ENCODE measurements at places on chromosomes 16 and 17.

DNA sequence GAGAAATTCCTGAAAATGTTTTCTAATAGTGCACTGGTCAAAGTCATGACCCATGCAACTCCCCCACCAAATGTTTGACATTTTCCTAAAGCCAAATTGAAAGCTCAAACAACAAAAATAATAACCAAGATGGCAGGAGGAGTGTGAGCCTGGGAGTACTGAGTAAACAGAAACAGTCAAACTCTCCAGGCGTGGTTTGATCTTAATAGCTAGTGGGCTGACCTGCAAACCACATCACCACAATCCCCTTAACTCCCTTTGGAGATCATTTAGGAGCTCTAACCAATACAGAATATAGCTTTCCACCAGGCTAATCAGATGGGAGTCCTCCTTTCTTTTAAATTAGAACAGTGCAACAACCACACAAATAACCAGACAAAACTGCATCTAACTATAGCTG, 19.2 kb upstream of the MEIOC start:
- no peak for DNase-seq

- no peak for DNase-seq
Measured at GRCh38 chr17:78476973-78477372, 98.5 kb downstream of the PGS1 start.

DNA sequence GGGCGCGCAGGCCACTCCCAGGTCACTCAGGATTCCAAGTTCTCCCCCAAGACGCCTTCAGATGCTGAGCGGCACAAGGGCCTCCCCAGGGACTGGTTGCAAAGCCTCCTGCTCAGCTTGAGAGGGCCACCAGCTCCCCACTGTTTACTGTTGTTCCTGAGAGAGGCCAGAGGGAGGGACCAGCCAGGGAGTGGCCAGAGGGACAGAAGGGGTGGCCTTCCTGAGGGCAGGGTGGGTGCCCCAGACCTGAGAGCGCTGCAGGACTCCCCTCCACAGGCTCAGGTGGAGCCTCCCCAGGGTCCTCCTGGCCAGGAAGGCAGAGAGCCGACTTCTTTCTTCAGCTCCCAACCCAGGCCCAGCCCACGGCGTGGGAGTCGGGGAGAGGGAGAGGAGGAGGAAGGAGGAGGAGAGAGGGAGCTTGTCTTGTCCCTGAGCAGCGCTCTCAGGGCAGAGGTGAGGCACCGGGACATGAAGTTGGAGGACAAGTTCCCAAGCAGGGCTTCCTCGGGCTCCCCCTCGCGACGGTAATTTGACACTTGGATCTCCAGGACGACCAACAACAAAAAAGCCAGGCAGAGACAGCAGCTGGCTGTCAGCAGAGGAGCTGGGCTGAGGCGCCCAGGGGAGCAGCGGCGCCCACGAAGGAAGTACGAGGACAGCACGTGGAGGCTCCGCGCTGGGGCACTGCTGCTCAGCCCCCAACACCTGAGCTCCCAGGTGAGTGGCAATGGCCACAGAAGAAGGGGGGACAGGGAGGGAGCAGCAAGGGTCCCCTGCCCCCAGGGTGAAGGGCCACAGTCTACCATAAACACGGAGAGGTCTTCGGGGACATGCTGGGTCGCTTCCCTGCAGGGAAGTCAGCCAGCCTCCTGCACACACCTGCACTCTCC, 497 bp downstream of the SMIM5 start:
- peak; percentile 83 for DNase-seq

- DNase-seq = peak; percentile 29
Measured at GRCh38 chr17:81322271-81323082, 27.4 kb upstream of the SLC38A10 start.

DNA sequence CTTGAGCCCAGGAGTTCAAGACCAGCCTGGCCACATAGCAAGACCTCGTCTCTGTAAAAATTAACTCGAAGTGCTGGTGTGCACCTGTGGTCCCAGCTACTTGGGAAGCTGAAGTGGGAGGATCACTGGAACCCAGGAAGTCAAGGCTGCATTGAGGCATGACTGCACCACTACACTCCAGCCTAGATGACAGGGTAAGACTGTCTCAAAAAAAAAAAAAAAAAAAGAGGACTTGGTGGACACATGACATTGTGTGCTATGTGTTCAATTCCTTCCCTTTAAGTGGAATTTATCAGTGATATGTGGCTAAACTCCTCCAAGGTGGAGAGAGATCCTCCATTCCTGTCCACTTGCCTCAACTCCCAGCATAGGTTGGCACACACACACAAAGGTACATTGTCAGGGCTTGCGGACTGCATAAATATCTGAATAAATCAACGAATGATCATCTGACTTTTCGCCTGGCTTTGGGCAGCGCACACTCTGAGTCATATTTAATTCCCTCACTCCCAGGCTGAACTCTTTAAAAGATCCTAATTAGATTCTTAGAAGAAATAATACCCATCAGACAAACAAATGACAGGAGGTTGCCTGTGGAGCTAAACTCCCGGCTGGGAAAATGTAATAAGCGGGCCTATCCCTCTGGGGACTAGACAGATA, 25.0 kb upstream of the SYT17 start:
- DNase-seq = no peak

DNA sequence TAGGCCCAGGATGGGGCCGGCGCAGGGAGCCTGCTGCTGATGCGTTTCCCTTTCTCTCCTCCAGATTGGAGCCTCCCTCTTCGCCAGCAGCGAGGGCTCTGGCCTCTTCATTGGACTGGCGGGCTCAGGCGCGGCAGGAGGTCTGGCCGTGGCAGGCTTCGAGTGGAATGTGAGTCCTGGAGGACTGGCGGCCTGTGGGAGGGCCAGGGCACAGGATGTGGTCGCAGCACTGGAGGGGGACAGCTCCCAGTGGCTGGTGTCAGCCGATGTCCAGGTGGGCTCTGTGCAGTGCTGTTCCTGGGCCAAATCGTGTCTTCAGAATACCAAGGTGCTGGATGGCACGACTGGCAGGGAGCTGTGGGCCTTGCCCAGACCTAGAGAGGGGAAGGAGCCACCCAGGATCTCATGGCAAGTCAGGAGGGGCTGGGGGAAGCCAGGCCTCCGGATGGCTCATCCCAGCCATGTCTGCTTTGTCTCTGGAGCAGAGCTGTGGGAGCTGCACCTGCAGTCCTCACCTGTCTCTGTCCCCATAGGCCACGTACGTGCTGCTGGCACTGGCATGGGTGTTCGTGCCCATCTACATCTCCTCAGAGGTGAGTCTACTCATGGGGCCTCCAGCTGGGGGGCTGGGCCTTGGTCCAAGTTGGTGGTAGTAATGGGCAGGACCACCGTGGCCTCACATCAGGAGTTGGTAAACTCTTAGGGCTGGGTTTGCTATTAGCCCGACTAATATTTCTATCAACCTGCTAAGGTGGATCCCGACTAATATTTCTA, 7.3 kb downstream of the SLC5A10 start:
- DNase-seq = no peak

GRCh38 chr17:75194879-75195278, 10.6 kb upstream of the NUP85 start:
- peak; percentile 55 for DNase-seq

DNA sequence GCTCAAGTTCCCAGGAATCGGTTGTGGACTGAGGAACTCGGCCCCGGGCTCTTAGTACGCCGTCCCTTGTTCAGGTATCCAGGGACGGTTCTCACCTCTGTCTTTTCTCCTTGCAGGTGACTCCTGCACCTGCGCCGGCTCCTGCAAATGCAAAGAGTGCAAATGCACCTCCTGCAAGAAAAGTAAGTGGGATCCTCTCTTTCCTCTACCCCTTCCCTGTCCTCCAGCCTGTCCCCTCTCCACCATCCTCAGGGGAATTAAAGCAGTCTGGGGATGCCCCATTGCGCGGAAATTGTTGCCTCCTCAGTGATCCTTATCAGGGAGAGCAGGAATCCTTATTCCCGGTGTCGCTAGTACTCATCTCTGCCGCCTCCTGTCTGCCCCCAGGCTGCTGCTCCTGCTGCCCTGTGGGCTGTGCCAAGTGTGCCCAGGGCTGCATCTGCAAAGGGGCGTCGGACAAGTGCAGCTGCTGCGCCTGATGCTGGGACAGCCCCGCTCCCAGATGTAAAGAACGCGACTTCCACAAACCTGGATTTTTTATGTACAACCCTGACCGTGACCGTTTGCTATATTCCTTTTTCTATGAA, 585 bp downstream of the MT2A start:
- no peak for DNase-seq

DNA sequence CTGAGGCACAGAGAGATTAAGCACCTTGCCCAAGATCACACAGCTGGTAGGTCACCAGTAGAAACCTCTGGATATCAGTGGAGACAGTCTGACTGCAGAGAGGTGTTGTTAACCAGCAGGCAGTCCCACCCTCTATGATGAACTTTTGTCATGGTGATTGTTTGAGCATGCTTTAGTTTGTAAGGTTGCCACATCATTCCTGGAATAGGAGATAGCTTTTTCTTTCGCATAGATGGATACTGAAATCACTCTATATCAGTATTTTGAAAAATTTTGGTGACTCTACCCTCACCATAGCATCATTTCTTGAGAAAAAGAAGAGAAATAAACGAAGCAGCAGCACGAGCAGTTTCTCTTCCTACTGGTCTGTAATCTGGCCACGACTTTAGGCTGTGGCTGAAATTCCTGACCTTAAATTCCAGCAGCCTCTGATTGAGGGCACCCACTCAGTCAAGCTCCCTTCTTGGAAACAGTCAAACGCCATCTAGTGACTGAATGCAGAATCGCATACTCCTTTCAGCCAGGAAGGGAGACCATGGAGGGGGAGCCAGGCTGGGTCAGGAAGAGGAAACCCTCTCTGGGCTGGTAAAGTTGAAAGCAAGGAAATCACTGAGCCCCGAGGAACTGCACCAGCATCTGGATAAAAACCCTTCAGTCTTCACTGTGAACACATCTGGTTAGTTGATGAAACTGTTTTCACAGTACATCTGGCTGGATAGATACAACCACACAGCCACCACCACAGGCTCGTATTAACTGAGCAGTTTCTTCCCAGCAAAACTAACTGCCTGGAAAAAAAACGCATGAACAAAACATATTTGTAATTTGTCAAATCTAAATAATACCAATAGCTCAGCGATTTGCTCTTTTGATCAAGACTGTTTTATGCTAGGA, 108.5 kb upstream of the XYLT1 start:
- peak; percentile 82 for DNase-seq

- DNase-seq = no peak
Measured at GRCh38 chr16:71671165-71671564, 45.2 kb downstream of the MARVELD3 start.

DNA sequence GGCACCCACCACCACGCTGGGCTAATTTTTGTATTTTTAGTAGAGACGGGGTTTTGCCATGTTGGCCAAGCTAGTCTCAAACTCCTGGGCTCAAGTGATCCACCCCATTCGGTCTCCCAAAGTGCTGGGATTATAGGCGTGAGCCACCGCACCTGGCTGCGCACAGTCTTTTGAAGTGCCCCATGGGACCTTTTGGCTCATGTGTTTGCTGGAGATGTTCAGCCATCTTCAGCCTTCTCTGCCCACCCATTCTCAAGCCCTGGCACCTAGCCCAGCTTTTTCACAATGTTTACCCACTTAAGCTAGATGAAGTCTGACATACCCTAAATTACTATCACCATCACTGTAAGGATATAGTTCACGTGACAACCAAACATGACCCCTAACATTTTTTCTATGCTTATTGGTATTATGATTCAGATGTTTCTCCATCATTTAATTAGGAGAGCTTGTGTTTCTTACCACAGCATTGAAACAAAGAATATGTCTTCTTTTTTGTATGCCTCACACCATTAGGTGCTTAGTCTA, 32.3 kb downstream of the PECAM1 start:
- DNase-seq = peak; percentile 57

GRCh38 chr16:23519282-23519681, 9.0 kb upstream of the GGA2 start:
- no peak for DNase-seq

DNA sequence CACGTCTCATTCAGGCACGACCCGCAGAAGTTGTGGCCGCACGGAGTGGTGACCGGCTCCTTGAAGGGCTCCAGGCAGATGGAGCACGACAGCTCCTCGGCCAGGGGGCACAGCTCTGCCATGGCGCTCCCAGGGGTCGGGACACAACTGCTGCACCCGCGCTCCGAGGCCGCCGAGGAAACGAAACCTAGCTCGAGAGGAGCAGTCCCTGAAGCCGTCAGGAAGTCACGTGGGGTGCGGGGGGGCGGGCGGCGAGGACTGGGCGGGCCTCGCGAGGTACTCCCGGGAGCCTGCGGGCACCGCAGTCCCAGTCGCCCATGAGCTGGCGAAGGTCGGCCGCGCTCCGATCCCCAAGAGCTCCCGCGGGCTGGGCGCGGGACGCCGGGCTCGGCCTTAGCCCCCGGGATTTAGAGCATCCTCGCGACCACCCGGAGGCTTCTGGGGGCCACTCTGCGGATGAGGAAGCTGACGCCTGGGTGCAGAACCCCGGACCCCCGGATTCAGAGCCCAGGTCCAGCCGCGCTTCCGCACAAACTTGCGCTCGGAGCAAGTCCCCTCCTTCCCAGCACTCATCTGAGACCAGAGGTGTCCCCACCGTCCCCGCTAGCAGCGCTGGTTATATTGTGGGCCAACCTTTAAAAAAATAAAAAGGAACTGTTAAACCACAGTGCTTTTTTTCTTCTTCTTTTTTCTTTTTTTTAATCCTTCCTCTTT, at the start of gene TRIM25:
TSS of gene TRIM25 (minus strand) at position 183 of the 714 bp plus-strand sequence. CDS start at position 122, 61 bp downstream.
- peak; percentile 87 for DNase-seq

DNA sequence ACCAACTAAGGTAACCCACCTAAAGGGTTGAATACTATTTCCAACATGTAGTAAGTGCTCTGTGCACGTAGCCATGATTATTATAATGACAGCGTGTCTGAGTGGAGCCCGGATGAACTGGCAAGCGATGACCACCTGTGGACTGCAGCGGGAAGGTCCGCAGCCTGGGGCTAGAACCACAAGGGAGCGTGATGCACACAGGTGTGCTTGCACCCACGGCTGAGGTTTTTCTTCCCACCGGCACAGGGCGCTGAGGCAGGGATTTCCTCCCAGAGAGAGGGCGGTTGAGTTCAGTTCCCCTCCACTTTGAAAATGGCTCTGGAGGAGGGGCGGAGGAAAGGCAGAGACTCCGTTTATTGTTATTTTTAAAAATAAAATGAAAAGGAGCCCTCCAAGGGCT, 221.7 kb upstream of the HSBP1 start:
- DNase-seq = no peak

DNA sequence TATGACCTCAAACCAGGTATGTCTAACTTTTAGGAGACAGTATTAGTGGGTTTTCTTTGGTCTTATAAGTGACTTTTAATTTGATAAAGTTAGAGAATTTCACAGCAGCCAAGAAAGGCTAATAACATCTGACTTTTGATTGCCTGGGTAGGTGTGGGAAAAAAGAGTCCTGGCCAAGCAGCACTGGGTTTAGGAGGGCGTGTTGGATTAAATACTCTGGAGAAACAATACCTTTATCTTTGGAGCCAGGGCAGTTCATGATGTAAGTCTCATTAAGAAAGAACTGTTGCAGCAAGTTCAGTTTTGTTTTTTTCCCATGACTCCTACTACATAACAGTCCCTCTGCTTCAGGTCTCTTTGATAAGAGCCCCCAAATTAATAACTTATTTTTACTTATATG, 26.7 kb upstream of the MRC2 start:
- DNase-seq = no peak

DNA sequence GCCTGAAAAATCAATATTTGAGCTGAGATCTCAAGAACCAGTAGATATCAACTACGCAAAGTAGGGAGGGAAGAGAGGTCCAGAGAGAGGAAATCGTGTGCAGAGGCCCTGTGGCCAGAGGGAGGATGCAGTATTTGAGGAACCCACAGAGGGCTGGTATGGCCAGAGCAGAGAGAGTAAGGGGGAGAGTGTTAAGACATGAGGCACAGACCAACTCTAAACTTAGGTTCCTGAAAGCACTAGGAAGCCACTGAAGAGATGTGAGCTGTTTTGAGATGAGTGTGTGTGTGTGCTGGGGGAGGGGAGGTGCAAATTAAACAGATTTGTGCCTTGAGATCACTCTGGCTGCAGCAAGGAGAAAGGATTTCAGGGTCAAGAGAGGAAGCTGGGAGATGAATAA, 10.9 kb downstream of the SLC13A2 start:
- no peak for DNase-seq

- DNase-seq = no peak
Measured at GRCh38 chr17:19733953-19734526, 14.1 kb downstream of the ALDH3A1 start.

Data from fibroblast of skin of right quadriceps (primary cell).